Left ventricle myocardium inferior (tissue), 1 donor: ENCODE measurements at places on chromosomes 6 and 20. TPM values are rescaled to one million over a fixed set of nuclear protein-coding genes. Genes with fewer than 3 reads are reported as not detected.

The AKAP12 gene
- total RNA-seq = 13.1 TPM

The OR2J2 gene
- total RNA-seq = not detected

The SOBP gene
- total RNA-seq = 22.9 TPM

The C6orf15 gene
- total RNA-seq = not detected

The ZSCAN16 gene
- total RNA-seq = 2.1 TPM

GRCh38 chr6:151357758-151358436 is 33.5 kb downstream of the ZBTB2 start:
- H3K4me1 ChIP-seq = peaks cover 6% of the 10 kb centered on the region
- H3K36me3 ChIP-seq = peaks cover 21% of the 10 kb centered on the region
- no peak overlapping the region for H3K4me3 ChIP-seq
- no peak overlapping the region for H3K27ac ChIP-seq
- no peaks in the 10 kb centered on the region for H3K27me3 ChIP-seq

DNA sequence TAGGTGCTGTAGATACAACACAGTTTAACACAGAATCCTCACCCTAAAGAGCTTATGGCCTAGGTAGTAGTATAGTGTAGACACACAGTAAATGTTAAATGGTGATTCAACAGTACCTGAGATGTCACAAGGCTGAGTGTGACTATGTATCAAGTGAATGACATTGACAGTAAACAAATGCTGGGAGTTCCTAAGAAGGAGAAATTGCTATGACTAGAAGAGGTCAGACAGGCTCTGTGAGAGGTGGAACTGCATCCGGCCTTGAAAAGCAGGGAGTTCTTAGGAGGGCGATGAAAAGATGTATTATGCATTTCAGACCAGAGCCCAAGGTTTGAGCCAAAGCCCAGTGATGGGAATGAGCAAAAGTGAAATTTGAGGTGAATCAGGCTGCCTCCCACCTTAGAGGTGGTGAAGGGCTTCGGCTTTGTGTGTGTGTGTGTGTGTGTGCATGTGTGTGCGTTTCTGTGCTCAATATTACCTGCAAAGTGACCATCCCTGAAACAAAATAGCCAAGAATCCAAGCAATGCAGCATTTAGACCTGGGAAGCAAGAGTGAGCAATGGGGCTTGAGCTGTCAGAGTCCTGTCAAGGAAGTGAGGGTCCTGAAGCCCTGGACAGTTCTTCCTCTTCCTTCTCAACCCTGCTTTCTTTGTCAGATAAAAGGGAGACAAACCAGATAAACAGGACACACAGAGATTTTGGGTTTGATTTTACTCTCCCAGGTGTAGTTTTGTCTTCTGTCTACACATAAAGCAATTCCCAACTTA is 32.3 kb upstream of the CITED2 start:
- H3K36me3 ChIP-seq = no peaks in the 10 kb centered on the region
- no peak overlapping the region for H3K27ac ChIP-seq
- H3K4me3 ChIP-seq = no peak overlapping the region
- no peak for DNase-seq
- no peaks in the 10 kb centered on the region for H3K27me3 ChIP-seq

DNA sequence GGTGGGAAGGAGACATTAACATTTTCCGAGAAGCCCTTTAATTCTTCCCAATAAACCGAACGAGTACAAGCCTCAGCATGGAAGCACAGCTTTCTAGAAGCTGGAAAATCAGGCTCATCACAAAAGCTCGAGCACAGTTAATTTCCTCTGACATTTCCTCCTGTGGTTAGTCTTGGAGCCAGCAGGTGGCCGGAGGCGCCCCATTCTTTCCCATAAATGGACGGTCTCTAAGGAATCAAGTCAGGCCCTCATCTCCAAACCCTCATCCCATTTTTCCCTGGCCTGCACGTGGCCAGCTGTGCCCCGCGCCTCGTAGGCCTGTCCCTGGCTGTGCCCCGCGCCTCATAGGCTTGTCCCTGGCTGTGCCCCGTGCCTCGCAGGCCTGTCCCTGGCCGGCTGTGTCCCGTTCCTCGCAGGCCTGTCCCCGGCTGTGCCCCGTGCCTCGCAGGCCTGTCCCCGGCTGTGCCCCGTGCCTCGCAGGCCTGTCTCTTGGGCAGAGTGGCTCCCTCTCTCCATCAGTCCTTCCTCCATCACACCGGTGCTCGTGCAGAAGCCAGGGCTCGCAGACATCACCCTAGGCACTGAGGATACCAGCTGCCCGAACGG is 19.7 kb upstream of the NTSR1 start:
- H3K4me3 ChIP-seq = no peak overlapping the region
- peaks cover 7% of the 10 kb centered on the region for H3K4me1 ChIP-seq
- no peak overlapping the region for H3K27ac ChIP-seq
- peaks cover 84% of the 10 kb centered on the region for H3K27me3 ChIP-seq

- DNase-seq = no peak
- peaks cover 10% of the 10 kb centered on the region for H3K36me3 ChIP-seq
- H3K4me3 ChIP-seq = no peak overlapping the region
- peaks cover 35% of the 10 kb centered on the region for H3K4me1 ChIP-seq
- H3K27ac ChIP-seq = no peak overlapping the region
These were observed 12.5 kb upstream of the TMEM30A start for GRCh38 chr6:75296811-75297779.

DNA sequence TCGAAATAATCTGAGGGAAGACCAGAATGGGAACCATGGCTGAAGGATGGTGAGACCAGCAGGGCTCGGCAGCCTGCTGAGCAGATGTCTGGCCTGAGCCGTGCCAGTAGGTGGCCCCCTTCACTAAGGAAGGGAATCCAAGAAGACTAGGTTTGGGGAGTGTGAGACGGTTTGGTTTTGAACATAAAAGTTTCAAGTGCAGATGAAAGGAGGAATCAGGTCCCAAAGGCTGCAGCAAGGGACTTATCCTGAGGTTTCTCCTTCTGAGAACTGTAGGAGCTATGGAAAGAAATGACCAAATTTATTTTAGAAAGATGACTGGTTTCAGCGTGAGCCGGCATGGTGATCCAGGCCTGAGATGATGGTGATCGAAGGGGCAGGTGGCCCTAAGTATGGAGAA is 4.6 kb upstream of the OSER1 start:
- H3K4me3 ChIP-seq = no peak overlapping the region
- H3K36me3 ChIP-seq = peaks cover 3% of the 10 kb centered on the region
- H3K27me3 ChIP-seq = no peaks in the 10 kb centered on the region
- no peak overlapping the region for H3K27ac ChIP-seq
- peak; percentile 62 for DNase-seq
- peaks cover 42% of the 10 kb centered on the region for H3K4me1 ChIP-seq

DNA sequence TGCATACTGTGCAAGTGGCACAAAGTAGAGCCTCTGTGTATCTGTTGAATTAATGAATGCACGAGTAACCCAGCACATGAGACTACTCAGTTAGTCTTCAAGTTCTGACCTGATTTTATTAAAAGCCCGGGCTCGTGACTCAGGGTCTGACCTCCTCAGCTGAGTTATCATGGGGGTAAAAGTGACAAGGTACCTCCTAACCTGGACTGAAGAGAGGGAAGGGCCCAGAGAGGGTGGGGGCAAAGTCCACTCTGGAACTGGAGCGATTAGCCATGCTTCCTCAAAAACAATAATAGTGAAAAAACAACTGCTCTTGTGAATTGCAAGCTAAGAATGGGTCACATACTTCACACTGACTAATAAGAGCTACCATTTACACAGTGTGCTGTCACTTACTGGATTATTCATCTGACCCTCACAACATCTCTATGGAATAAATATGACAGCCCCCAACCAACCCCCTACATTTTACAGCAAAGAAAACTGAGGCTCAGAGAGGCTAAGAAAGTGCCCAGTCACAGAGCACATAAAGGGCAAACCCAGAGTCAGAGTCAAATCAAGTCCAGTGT is 26.7 kb downstream of the TRERF1 start:
- H3K36me3 ChIP-seq = no peaks in the 10 kb centered on the region
- H3K27me3 ChIP-seq = no peaks in the 10 kb centered on the region
- DNase-seq = no peak
- peaks cover 21% of the 10 kb centered on the region for H3K4me1 ChIP-seq
- H3K4me3 ChIP-seq = no peak overlapping the region

GRCh38 chr20:19380211-19380610 is 167.8 kb downstream of the SLC24A3 start:
- no peak overlapping the region for H3K27ac ChIP-seq
- peaks cover 8% of the 10 kb centered on the region for H3K27me3 ChIP-seq
- H3K36me3 ChIP-seq = no peaks in the 10 kb centered on the region
- DNase-seq = no peak
- H3K4me3 ChIP-seq = no peak overlapping the region

DNA sequence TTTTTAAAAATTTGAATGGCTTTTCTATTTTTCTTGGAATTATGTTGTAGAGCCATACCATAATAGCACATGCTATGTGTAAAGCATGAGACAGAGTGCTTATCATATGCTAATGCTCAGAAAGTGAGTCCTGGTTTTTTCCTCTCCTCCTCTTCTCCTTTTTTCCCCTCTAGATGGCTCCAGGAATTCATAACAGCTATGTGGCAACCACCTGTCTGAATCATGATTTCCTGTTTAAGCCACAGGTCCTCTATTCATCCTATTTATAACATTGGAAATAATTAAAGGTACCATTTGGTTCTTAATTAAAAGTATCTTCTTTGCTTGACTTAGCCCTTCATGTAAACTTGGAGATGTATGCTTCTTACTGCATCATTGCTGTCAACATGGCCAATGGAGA is 260.0 kb upstream of the MAP3K7 start:
- H3K36me3 ChIP-seq = no peaks in the 10 kb centered on the region
- H3K4me1 ChIP-seq = no peaks in the 10 kb centered on the region
- no peaks in the 10 kb centered on the region for H3K27me3 ChIP-seq
- DNase-seq = no peak
- H3K27ac ChIP-seq = no peak overlapping the region

DNA sequence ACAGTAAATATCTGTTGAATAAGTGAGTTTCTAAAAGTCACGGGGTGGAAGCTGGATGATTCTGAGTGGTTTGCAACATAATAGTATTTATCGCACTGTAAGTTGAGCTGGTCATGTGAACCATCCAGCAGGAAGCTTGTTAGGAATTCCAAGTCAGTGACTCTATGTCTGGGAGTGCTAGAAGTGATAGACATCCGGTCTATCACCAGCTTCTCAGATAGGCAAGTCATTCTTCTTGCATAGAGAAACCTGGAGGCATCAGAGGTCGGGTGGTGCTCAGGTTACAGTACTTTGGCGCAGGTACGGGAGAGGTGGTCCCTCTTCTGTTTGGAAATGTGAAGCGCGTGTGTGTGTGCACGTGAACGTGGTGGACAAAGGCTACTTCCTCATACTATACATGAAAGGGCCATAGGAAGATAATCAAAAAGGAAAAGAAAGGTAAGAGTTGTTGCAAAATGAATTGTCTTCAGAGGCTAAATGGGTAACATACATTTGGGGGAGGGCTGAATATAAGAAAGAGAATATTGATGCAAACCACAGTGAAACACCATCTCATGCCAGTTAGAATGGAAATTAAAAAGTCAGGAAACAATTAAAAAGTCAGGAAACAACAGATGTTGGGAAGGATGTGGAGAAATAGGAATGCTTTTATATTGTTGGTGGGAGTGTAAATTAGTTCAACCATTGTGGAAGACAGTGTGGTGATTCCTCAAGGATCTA is 299.3 kb upstream of the ZFP64 start:
- H3K4me3 ChIP-seq = no peak overlapping the region
- H3K27ac ChIP-seq = no peak overlapping the region
- H3K4me1 ChIP-seq = peaks cover 16% of the 10 kb centered on the region

- no peaks in the 10 kb centered on the region for H3K27me3 ChIP-seq
- H3K27ac ChIP-seq = no peak overlapping the region
- no peak for DNase-seq
- peaks cover 27% of the 10 kb centered on the region for H3K4me1 ChIP-seq
These were observed 253.0 kb downstream of the ARID1B start for GRCh38 chr6:157029980-157030690.
